ENCODE measurements at places on chromosomes 6 and 20. TPM values are rescaled to one million over a fixed set of nuclear protein-coding genes. Genes with fewer than 3 reads are reported as not detected.

DNA sequence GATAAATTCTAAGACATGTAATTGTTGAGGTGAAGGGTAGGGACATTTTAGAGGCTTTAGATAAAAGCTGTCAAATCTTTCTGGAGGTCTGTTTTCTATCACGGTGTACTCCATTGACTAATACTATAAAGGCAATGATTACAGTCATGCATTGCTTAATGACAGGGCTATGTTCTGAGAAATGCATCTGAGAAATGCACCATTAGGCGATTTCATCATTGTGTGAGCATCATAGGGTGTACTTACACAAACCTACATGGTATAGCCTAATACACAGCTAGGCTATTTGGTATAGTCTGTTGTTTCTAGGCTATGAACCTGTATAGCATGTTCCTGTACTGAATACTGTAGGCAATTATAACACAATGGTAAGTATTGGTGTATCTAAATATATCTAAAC is 71.3 kb upstream of the FYN start:
- DNase-seq = no peak

- no peak for DNase-seq
Observed at GRCh38 chr20:3227506-3227905, 11.5 kb downstream of the SLC4A11 start.

EPHA7 gene
- total RNA-seq = 55.4 TPM

DNA sequence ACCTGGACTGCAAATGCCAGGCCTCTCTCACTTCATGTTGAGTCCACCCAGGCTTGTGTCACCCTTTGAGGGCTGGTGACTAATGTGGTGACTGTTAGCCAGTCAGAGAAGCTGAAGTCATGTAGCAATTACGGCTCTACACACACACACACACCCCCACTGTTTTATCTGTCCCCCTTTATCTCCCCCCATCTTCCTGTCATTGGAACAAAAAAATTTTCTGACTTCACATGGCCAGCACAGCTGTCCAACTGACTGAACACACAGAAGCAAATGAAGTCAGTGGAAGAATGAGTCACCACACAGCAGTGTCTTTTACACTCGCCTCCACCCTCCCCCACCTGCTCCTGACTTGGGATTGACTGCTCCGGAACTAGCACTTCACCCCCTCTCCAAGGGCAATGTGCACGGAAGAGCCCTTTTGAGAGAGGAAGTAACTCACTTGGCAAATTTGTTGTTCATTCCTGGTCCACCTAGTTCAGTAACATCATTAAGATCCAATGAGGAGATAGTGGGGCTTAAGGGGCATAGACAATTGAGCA is 198.0 kb downstream of the RNF144B start:
- DNase-seq = no peak

DNA sequence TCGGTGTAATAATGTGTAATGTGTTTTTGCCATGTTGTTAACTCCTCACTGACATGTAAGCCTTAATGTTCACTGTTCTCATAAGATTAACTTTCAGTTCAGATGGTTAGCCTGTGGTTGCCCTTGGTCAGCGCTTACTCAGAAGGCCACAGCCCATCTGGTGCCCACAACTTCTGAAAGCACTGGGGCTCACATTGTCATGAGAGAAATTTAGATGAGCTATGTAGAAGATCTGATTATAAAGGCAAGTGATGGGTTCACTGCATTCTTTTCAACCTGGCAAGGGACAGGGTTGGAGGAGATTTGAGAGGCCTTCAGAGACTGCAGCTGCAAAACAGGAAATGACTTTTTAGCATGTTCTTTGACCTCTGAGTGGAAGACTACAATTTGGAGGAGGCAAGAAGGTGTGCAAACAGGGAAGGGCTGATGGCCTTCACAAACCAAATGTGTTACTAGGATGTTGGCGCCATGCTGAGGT is 242.3 kb upstream of the SUPT3H start:
- no peak for DNase-seq

SPATA25 gene
- 1.2 TPM for total RNA-seq

ZC2HC1B gene
- total RNA-seq = not detected

DNA sequence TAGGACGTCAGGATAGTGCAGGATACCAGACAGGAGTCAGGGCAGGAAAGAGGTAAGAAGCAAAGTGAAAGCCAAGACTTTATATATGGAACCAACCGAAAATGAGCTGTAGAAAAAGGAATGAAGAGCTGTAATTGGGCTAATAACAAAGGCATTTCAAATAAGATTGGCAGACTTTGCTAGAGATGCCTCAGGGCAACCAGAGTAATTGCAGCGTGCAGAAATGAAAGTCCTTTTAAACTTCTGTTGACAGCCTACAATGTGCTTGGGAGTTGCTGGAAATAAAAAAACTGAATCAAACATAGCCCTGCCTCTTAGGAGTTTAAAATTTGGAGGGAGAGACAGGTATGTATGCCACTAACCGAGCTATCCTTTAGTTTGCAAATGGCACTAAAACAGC is 56.4 kb upstream of the NKX2-4 start:
- no peak for DNase-seq

- DNase-seq = no peak
Observed at GRCh38 chr20:33563788-33564187, 73.9 kb downstream of the CBFA2T2 start.

SUPT3H gene
- total RNA-seq = 10.7 TPM

GRCh38 chr6:33076406-33076934 is 680 bp downstream of the HLA-DPB1 start:
- DNase-seq = no peak

DNA sequence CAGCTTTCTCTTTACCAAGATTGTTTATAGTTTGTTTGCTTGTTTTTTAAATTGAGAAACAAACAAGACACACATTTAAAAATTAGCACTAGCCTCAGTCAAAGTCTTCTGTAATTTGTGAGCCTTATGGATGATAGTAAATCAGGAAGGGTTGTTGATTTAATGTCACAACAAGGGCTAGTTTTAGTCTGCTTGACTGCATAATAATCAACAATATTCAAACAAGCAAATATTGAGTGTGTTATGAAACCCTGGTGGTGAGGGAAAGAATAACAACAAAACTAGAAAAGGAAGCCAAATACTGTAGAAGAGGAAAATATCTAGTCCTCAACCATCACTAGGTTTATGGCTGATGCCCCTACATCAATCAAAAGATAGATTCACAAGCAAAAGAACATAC is 228.6 kb downstream of the TBC1D7 start:
- DNase-seq = no peak

GRCh38 chr20:16423311-16424212 is 149.7 kb downstream of the KIF16B start:
- DNase-seq = no peak

DNA sequence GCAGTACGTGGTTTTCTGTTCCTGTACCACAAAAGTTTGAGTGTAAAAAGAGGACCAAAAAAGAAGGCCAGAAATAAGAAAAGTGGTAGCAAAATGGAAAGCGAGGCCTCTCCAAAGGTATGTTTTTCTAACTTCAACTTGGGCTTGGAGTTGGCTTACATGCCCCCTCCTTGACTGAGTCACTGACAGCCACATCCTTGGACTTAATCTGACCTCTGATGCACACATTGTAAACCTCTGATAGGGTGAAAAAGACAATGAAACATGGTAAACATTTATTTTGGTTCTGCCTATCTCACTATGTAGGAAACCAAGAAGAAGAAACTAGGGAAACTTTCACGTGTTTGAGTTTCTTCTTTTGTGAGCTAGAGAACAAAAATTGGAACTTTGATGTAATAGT is 503.2 kb upstream of the ID4 start:
- no peak for DNase-seq

PIM1 gene
- 11.3 TPM for total RNA-seq

AVP gene
- total RNA-seq = not detected

RIN2 gene
- 24.4 TPM for total RNA-seq

RHAG gene
- not detected for total RNA-seq

- no peak for DNase-seq
Observed at GRCh38 chr6:3764516-3765335, 13.2 kb upstream of the PXDC1 start.

ZNF391 gene
- 4.1 TPM for total RNA-seq

- DNase-seq = no peak
Observed at GRCh38 chr20:57792386-57793080, 82.7 kb upstream of the PMEPA1 start.

GRCh38 chr6:165848086-165848426 is 185.0 kb upstream of the PDE10A start:
- no peak for DNase-seq

GRCh38 chr6:27667016-27667656 is 194.2 kb upstream of the ZNF184 start:
- no peak for DNase-seq

NRSN1 gene
- not detected for total RNA-seq

- no peak for DNase-seq
Observed at GRCh38 chr20:14617123-14617522, 279.7 kb upstream of the FLRT3 start.

GRCh38 chr6:92469186-92469828 is 950.1 kb downstream of the EPHA7 start:
- no peak for DNase-seq

DNA sequence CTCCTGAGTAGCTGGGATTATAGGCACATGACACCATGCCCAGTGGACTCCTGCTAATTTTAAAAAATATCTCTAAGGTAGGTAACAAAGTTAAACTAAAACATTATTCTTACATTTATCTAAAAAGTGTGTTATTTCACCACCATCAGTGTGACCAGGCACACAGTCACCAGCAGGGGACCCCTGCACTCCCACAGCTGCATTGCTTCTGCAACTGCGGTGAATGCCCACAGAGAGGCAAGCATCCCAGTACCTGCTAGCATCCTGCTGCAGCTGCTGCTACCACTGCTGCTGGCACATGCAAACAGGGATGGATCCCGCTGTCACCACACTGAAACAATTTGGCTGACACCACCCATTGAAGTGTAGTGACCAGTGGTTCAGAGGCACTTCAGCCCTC is 21.9 kb upstream of the EPB41L2 start:
- no peak for DNase-seq

DNA sequence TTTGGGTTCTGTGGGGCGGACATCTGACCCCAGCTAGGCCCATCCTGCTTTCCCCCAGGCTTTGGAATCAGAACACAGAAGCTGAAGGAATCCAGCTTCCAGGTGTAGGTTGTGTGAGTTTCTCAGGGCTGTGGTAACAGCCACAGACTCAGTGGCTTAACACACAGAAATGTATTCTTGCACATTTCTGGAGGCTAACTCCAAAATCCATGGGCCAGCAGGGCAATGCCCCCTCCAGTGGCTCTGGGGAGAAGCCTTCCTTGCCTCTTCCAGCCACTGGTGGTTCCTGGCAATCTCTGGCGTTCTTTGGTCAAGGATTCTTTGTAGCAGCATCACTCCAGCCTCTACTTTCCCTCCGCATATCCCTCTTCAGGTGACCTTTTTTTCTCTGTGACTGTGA is 1.3 kb upstream of the EMILIN3 start:
- DNase-seq = peak; percentile 27

SAMD3 gene
- not detected for total RNA-seq

JAG1 gene
- 510 TPM for total RNA-seq

TFAP2A gene
- 26.6 TPM for total RNA-seq

DNA sequence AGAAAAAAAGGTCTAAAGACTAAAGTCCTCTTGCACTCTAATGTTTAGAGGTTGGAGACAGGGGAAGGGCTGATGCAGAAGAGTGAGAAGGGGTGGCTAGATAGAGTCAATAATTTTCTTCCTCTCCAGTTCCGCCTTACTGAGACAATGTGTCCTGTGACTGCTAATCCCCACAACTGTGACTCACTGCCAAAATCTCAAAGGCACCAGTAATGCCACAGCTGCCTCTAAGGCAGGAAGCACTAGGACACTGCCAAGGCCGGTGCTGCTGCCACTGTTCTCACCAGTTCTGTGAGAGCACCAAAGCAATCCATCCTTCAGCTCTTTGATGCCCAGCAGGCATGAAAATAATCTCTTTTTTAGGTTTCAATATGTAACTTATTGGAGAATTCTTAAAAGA is 701.9 kb upstream of the MAP3K7 start:
- no peak for DNase-seq

NNAT gene
- 2.7 TPM for total RNA-seq

- no peak for DNase-seq
Observed at GRCh38 chr6:39572661-39573340, 152.4 kb downstream of the KIF6 start.

MYCT1 gene
- total RNA-seq = not detected

GRCh38 chr6:130843575-130844320 is 16.5 kb downstream of the SMLR1 start:
- DNase-seq = no peak

NOX3 gene
- total RNA-seq = not detected

DNA sequence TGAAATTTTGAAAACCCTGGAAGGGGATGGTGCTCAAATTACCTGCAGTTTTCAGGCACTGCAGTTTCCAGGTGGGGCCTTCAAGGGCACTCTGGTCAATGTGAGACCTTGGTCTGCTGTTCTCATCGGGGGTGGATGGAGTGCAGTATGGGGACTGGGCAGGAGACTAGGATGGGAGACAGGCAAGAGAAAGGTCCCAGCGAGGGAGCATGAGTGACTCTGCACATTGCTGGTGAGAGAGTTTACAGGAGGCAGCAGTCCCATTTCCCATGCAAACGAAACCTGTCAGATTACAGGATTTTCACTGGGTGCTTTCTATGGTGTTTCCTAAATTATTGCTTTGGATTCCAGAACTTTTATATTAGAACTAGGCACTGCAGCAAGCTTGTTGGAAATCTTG is 73.5 kb upstream of the DTNBP1 start:
- DNase-seq = no peak

DNA sequence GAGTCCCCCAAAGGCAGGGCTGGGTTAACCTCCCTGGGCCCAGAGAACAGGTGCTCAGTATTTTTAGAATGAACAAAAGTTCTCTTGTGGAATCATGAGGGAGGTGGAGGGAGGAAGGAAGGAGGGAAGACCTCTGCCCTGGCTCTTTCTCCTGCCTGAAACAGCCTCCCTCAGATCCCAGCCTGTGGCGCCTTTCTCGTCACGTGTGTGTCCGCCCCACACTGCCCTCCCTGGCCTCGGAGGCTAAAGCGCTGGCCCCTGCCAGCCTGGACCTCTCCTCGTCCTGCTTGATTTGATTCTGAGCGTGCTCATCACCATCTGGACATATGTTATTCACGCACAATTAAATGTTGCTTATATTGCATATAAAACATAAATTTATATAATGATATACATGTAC is 40.9 kb downstream of the PHACTR3 start:
- DNase-seq = no peak

AIG1 gene
- total RNA-seq = 32.2 TPM

- DNase-seq = no peak
Observed at GRCh38 chr20:9573335-9574151, 59.2 kb downstream of the LAMP5 start.

GRCh38 chr20:46688151-46689081 is 828 bp downstream of the TP53RK start:
- DNase-seq = no peak

Measured in chondrocyte (in vitro differentiated cells).